EH (cell line): ENCODE measurements at places on chromosomes 12 and 14.

- peak; percentile 95 for DNase-seq
Observed at GRCh38 chr12:7935590-7936581, at the start of gene SLC2A3. Gene SLC2A3 (minus strand): TSS chr12:7936187. CDS start chr12:7936034, 153 bp downstream.

DNA sequence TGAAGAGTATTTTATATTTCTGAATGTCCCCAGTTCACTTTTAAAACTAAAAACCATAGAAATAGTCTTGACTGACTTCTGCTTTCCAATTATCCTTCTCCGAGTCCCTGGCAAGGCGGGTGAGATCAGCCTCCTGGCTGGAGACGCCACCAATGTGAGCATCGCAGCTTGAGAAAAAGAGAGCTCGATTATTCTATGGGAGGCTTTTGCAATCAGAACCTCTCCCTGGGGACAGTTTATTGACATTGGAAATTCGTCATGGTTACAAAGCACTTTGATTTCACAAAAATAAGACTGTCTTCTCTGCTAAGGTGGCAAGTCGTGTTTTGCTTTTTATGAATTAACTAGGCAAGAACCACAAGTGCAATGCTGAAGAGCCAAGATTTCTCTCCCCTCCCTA is 23.6 kb upstream of the GPHB5 start:
- DNase-seq = no peak

- peak; percentile 70 for DNase-seq
Observed at GRCh38 chr14:34750670-34751069, 36.3 kb upstream of the CFL2 start.

GRCh38 chr12:94099632-94100031 is 48.7 kb upstream of the PLXNC1 start:
- peak; percentile 91 for DNase-seq
